Activated CD4-positive, alpha-beta T cell treated with anti-CD3 and anti-CD28 coated beads, Interleukin-2, amount 50 U/mL, for 1 hour (primary cell): ENCODE measurements at places on chromosomes 1 and 21.
A peak's percentile ranks its signal among the peaks of the same experiment; 100 is the strongest.

GRCh38 chr1:36847186-36847585, 187.1 kb downstream of the GRIK3 start:
- no peak for DNase-seq

DNA sequence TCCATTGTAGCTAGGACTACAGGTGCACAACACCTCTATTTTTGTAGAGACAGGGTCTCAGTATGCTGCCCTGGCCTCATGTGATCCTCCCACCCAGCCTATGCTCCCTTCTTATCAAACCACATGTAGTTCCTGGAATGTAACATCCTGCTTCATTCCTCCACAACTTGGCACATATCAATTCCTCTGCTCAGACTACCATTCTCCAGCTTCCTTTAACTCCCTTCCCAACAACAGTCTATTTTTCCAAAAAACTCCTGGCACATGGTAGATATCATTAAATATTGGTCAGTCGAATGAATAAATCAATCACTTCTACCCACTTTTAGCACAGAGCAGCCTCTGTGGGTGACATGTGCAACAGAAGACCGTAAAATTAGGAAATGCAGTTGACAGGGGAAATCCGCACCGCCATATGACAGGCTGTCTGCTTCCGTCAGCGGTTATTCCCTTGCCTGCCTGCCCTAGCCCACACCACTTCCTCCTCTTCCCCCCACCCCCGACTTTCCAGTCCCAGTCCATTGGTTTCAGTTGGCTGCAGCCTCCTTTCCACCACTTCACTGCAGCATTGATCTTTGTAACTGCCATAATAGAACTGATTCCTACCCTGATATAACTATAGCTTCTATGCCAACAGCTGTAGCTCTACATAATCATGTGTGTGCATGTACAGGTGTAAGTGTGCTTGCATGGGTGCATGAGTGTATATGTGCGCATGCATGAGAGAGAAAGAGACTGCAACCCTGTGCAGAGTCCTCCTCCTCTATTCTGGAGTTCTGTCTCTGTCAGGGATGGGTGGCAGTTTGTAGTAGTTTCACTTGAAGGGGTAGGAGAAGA, 6.8 kb upstream of the AKR1A1 start:
- DNase-seq = peak; percentile 67

DNA sequence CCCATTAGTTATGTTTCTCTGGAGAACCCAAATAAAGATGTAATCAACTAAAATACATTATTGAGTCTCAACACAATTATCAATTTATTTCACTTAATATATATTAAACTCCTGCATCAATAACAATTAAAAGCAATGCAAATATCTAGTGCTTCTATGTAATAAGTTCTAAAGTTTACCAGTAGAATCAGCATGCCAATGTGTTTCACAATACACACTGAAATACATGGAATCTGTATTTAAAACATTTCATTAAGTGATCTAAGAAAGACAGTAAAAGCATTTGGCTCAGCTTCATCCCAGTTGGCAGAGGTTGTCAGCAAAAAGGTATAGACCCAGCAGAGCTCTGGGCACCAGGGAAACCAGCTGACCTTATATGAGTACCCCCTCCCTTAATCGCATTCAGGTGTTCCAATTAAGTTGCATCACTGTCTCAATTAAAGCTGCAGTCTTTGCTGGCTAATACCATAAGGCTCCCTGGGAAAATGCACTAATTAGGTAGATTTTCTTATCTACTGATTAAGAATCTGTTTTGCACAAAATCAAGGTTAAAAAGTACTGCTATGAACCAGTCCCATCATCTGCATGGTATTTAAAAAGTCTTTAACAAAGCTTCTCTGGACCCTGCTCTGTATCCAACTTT, 63.1 kb downstream of the NIBAN1 start:
- no peak for DNase-seq

- DNase-seq = no peak
Observed at GRCh38 chr1:205534444-205534985, 30.0 kb downstream of the CDK18 start.

DNA sequence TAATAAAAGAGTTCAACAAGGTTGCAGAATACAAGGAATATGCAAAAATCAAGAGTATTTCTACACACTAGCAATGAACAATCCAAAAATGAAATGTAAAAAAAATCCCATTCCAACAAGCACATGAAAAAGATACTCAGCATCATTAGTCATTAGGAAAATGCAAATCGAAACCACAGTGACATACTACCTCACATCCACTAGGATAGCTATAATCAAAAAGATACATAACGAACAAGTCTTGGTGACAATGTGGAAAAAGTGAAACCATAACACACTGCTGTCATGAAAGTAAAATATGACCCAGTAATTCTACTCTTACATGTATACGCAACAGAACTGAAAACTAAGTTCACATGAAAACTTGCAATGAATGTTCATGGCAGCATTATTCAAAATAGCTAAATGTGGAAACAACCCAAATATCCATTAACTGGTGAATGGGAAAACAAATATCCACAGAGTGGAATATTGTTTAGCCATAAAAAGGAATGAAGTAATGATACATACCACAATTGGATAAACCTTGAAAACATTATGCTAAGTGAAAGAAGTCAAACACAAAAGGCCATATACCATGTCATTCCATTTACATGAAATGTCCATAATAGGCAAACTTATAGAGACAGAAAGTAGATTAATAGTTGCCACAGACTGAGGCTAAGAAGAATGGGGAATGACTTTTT, 34.3 kb downstream of the PIK3R3 start:
- no peak for DNase-seq

- DNase-seq = no peak
Observed at GRCh38 chr1:157849229-157849875, 7.7 kb upstream of the CD5L start.

DNA sequence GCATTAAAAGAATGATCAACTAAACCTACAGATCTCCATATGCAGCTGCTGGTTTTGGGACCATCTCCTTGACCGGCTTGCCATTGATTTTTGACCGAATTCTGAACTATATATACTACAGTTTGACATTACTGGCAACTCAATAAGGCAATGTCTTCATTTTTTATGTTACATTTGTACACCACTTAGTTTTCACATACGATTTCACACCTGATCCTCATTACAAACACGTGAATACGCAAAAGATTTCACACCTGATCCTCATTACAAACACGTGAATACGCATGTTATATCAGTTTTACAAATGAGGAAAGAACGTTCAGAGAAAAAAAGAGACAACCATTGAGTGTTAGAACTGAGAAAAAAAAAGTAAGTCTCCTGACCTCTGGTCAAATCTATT, 1.1 kb downstream of the SASS6 start:
- DNase-seq = no peak

DNA sequence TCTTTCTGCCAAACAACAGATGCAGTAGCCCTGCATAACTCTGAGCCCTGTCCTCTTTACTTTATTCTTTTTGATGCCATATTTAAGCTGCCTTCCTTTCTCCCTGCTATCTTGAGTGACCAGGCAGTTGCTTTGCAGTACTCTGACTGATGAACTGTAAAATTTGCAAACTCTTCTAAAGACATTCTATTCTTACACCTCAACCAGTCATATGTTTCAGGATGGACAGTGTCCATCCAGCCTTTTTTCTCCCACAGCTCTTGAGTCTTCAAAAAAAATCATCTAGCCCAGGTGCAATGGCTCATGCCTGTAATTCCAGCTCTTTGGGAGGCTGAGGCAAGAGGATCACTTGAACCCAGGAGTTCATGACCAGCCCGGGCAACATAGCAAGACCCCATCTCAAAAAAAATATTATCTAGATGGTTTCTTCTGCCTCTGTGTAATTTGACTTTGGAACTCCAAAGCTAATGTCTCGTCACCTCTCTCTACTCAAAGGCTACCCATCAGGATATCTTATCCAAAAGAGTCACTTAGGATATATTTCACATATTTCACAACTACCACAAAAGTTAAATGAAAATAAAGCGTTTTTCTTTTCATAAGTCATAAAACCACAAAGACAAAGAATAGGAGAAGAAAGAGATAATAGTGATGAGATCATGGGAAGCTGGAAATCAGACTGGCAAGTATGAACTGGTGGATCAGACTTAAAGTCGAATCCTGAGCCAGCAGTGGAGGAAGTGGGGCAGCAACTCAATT, 54.6 kb upstream of the IPO9 start:
- no peak for DNase-seq
